Hematopoietic multipotent progenitor cell treated with erythropoietin and hydrocortisone succinate and interleukin-3 and kit ligand, for 8 days (in vitro differentiated cells): ENCODE measurements at places on chromosomes 3 and 15.
A peak's percentile ranks its signal among the peaks of the same experiment; 100 is the strongest.

DNA sequence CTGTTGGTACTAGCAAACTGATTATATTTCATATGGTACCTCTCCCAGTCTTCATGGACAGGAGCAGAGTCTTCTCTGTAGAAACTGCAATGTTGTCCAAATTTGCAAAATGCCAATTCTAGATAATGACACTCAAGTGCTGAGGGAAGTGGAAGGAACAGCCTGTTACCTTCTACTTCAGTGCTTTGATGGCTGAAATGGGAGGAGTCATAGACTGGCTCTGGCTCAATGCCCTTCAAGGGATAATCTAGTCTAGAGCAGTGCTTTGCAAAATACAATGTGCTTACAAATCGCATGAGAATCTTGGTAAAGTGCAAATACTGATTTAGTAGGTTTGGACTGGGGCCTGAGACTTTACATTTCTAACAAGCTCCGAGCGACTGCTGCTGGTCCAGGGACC is 51.7 kb upstream of the ACP3 start:
- DNase-seq = no peak

DNA sequence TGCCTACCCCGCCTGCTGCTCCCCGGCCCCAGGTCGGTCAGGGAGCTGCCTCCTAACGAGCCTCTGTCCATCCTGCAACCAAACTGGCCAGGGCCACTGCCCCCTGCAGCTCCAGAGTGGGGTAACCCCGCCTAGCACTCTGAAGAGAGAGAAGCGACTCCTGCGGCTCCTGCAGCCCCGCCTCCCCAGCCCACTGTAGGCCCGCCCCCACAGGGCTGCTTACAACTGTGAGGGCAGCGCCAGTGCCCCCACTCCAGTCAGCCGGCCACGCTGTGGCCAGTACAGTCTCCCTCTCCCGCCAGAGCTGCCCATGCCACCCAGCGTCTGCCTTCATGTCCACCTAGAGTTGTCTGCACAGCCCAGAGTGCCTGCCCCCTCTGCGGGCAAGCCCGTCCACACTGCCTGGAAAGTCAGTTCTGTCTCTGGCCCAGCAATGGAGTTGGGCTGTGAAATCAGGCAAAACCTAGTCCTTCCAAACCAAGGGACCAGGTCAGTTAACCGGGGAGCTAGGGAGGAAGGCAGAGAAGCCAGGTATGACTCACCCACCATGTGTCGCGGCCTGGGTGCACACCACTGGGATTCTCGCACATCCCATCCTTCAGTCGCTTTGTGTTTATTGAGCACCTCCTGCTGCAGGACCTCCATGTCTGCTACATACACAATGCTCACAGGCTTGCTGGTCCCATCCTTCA is 2.4 kb downstream of the UCN2 start:
- DNase-seq = peak; percentile 63

- no peak for DNase-seq
Measured at GRCh38 chr3:31973081-31973480, 8.0 kb downstream of the OSBPL10 start.

DNA sequence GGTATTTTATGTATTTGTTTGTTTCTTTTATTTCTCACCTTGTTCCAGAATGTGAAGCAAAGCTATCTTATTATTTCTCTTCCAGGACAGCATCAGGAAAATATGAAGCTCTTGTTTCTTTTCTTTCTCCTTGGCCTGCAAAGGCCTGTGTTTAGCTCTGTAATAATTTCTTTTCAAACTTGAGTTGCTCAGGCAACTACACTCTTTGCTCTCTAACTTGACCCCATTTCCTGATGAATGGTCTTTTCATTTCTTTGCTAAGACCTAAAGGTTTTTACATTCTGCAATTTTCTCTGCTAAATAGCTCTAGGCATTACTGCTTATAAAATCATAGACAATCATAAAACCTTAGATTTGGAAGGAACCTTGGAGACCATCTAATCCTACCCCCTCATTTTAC is 26.2 kb upstream of the ZNF770 start:
- DNase-seq = no peak

- no peak for DNase-seq
Measured at GRCh38 chr15:59245559-59245958, 38.9 kb downstream of the LDHAL6B start.

- no peak for DNase-seq
Measured at GRCh38 chr3:13107661-13108060, 34.4 kb upstream of the IQSEC1 start.

GRCh38 chr3:23960649-23961048 is 15.6 kb downstream of the NR1D2 start:
- DNase-seq = no peak

GRCh38 chr3:50299929-50300680 is 900 bp upstream of the HYAL3 start:
- DNase-seq = peak; percentile 70

DNA sequence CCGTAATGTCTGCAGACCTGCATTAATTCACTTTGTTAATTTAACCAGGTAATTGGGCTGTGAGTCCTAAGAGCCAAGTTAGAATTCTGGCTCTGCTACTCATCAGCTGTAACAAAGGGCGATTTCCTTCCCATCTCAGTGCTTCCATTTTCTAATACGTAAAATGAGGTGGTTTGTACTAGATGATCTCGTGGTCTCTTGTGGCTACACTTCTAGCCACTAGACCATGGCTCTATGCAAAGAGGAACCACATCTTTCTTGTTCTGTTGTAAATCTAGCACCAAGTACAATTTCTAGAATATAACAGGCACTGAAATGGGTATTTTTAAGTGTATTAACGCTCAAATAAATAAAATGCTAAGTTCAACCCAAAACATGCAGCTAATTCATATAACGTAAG is 174.4 kb upstream of the THBS1 start:
- DNase-seq = no peak

DNA sequence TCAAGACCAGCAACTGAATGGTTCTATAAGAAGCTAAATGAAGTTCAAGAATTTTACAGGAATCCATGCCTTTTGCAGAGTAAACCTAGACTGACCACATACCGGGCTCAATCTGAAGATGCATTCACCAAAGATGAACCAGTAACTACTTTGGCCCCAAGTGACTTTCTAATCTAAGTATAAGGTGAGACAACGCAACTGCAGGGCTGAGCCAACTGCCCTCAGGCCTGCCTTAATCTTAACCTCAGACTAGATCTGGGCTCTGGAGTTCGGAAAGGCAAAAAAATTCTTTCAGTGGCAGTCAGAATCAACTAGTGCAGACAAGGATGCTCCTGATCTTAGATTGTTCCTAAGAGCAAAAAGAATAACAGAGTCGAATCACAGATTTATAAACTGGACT is 48.3 kb downstream of the EXD1 start:
- DNase-seq = no peak

GRCh38 chr3:132469326-132469725 is 52.0 kb downstream of the DNAJC13 start:
- no peak for DNase-seq

GRCh38 chr3:124620600-124621063 is 109.6 kb upstream of the UMPS start:
- peak; percentile 94 for DNase-seq
